ENCODE measurements at places on chromosomes 3 and 15.

GRCh38 chr3:132623646-132624045 lies 26.6 kb downstream of the ACKR4 start:
- no peak for DNase-seq

- no peak for DNase-seq
Measured at GRCh38 chr3:47440131-47440530, 35.6 kb downstream of the SCAP start.

DNA sequence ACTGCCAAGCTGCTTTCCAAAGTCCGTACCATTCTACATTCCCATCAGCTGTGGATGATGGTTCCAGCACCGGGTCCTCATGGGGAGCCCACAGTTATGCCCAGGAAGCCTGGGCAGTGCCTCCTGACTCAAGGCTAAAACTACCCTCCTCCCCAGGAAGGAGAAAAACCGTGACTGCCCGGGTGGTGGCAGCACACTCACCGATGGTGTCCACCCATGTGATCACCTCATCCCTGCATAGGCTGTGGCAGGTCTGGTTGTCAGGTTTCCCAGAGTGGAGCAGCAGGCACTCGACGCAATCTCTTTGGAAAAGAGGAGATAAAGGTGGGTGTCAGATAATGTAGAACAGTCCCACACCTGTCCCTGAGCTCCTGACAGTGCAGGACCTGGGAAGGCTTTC lies 38.6 kb downstream of the UMPS start:
- DNase-seq: no peak

DNA sequence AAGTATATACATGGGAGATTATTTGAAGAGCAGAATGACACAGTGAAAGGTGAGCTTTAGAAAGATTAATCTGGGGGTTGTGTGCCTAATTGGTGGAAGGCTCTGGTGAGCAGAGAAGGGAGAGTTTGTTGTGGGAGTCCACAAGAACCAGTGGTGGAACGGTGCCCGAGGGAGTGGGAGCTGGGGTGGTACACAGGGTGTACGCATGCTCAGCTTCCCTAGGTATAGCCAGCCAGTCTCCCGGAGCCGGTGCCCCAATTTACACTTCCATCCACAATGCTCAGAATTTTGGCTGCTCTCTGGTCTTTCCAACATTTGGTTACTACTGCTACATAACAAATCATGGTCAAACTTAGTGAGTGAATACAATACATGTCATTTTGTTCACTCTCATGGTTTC lies 92.5 kb downstream of the MITF start:
- DNase-seq: no peak

DNA sequence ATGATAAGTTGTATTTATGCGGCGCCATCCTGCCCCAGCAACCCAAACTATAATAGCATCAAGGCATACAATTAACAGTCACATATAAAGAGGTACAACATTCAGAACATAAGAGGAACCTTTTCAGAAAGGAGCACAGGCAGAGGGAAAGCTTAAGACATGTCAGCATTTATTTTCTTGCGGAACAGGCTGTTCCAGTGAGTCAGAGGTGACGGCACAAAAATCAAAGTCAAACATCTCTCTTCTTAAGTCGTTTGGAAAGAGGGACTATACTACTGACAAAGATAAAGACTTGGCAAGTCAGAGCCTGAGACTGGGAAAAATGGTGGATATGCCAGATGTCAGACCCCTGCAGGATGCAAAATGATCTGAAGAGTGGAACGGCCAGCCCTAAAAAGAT lies 128.4 kb downstream of the CTNNB1 start:
- DNase-seq: no peak

DNA sequence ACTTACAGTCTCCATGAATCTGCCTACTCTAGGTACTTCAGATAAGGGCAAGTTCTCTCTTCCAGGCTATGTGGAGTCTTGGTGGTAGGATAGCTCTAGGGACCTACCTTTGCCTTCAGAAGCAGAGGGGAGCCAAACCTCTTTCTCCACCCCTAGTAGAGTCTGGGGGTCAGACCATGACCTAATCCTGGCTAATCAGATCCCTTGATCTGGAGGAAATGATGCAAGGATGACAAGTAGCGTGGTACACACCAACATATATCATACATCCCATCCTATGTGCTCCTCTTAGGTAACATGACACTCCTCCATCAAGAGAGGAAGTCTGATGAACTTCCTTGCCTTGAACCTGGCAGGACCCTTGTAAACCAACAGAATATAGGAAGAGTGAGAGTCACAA lies 15.4 kb upstream of the PLA2G4F start:
- DNase-seq: no peak

DNA sequence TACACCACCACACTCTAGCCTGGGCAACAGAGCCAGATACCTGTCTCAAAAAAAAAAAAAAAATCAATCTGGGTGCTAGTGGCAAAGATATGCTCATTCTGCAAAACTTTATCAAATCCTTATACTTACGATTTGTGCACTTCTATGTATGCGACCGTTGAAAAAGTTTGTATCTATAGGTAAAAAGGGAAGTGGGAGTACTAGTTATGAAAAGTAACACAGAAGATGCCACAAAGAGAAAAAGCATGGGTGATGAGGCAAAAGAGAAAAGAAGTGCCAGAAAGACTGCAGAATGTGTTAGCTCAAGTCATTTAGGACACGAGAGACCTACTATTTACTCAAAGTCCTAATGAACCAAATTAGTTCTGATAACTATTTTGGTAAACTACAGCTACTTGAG lies 407.8 kb downstream of the SHQ1 start:
- no peak for DNase-seq

DNA sequence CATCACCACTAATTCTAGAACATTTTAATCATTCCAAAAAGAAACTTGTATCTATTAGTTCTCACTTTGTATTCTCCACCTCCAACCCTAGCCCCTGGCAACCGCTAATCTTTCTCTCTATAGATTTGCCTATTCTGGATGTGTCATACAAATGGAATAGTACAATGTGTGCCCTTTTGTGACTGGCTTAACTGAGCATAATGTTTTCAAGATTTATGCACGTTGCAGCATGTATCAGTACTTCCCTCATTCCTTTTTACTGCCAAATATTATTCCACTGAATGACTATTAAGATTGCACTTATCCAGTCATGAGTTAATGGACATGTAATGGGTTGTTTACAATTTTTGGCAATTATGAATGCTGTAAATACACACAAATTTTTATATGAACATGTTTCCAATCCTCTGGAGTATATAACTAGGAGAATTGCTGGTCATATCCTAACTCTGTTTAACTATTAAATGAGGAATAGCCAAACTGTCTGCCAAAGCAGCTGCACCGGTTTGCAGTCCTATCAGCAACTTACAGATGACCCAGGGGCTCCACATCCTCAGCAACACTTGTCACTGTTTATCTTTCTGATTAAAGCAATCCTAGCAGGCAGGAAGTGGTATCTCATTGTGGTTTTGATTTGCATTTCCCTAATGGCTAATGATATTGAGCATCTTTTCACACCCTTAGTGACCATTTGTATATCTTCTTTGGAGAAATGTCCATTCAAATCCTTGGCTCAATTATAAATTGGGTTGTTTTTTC lies 42.9 kb downstream of the DCUN1D1 start:
- DNase-seq: peak; percentile 23

- no peak for DNase-seq
Measured at GRCh38 chr15:34855893-34856292, 60.5 kb upstream of the ACTC1 start.

GRCh38 chr15:68620721-68621527 lies 42.1 kb downstream of the CORO2B start:
- DNase-seq: peak; percentile 96

- peak; percentile 12 for DNase-seq
Measured at GRCh38 chr3:98038286-98038685, 3.2 kb upstream of the GABRR3 start.

- DNase-seq: no peak
Measured at GRCh38 chr3:5800965-5801364, 613.5 kb downstream of the EDEM1 start.

DNA sequence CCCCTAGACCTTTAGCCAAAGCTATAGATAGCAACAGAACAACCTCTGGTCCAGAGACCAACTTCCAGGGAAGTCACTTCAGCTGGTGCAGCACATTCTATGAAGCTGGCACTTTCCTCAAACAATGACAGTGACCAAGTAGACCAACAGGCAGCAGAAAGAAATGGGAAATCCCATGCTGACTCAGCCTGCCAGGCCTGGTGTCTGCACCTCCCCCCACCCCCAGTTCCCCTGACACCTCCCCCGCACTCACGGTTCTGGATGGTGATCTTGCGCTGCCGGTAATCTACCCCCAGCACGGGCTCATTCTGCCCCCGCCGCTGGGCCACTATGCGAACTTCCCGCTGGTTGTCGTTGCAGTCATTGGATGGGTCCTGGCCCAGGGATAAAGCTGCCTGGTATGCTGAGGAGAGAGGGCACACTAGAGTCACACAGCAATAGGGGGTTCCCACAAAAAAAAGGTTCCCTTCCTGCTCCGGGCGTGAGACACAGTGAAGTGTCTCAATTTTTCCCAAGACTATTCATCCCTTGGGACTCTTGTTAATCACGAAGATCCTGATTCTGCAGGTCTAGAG lies 17.0 kb downstream of the ILDR1 start:
- no peak for DNase-seq

DNA sequence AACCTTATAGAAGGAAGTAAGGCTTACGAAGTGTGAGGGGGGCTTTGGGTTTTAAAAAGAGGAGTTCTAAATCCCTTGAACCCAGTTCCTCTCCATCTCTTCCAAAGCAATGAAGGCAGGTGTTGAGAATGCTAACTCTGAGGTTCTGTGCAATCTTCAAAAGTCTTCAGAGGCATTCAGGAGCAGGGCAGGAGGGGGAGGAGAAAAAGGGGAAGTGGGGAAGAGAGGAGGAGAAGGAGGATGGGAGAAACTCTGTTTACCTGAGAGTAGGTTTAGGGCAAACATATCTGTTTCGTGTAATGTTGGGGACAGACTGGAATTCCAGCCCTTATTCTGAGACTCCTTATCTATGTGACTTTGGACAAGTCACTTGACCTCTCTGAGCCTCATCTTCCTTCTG lies 36.9 kb downstream of the FAM3D start:
- DNase-seq: no peak

- no peak for DNase-seq
Measured at GRCh38 chr15:64800476-64800875, 25.0 kb downstream of the PIF1 start.

- no peak for DNase-seq
Measured at GRCh38 chr3:160860346-160860745, 104.3 kb downstream of the PPM1L start.

DNA sequence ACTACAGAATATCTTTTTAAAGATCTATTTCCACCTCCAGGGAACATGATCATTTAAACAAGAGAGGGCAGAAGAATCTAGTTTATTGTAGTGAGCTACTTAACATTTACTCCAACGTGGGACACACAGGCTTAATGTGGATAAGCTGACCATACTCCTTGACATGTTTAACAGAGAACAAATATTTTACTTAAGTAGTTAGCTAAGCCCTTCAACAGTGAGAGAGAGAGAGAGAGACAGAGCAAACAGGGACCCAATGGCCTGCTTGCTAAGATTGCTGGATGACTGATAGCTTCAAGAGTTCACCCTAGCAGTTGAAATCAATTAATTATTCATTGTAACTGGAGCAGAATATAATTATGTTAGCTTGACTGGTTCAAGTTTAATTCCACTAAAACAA lies 158.6 kb downstream of the ADAM10 start:
- peak; percentile 9 for DNase-seq

DNA sequence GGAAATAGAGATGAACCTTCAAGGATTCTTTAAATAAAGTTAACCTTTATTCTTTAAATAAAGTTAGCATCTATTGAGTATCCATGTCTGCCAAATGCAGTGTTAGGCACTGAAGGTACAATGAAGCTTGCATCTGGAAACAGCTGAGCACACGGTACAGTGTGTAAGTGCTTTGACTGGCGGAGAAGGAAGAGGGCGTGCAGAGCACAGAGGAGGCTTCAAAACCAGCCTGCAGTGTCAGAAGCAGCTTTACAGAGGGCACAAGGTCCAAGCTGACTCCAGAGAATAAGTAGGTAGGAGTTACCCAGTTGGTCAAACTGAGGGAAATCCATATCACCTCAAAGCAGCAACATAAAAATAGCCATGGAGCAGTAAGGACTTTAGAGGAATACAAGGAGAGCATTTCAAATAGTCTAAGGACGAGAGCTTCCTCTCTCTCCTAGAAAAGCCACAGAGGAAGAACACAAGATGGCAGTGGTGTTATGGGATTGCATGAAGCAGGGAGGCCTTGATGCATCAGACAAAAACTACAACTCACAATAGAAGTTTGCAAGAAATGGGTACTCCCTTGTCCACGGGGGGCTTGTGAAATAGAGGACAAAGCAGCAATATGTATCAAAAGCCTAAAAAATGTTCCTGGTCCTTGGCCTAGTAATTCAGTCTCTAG lies 60.3 kb upstream of the PPP2R3A start:
- DNase-seq: peak; percentile 9

DNA sequence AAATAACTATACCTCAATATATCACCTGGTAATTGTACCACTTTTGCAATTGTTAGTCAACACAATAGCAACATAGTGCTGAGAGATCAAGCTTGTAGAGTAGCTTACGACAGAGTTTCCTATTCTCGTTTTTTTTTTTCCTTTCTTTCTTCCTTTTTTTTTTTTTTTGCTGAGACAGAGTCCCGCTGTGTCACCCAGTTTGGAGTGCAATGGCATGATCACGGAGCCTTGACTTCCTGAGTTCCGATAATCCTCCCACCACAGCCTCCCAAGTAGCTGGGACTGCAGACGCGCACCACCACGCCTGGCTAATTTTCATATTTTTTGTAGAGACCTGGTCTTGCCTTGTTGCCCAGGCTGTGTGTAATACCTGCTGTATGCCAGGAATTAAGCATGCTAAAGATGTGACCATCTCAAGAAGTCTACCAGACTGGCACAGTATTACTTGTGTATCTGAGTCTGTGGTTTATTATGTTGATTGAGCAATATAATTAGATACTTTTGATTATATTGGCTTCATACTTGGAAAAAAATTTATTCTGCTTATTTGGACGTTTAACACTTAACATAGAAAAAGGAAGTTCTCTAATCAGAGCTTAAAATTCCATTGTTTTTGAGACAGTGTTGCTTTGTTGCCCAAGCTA lies 3.0 kb downstream of the SELENOT start:
- no peak for DNase-seq

GRCh38 chr3:128863560-128863959 lies 15.9 kb upstream of the ACAD9 start:
- DNase-seq: no peak

DNA sequence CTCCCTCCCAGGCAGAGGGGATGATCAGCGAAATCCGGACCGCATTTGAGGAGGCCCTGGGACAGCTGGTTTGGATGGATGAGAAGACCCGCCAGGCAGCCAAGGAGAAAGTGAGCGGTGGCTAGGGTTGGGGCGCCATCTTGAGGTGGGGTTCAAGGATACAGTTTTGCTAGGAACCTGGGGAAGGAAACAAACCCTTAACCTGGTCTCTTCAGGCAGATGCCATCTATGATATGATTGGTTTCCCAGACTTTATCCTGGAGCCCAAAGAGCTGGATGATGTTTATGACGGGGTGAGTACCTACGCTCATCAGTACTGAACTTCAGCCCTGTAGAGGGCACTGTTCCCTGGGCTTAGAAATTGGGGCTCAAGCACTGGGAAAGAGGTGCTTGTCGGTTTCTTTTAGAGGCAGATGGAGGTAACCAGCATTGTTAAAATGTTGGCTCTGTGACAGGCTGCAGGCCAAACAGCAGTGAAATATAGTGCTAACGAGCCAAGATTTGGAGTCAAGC lies 9.6 kb upstream of the PSMD2 start:
- peak; percentile 76 for DNase-seq

- no peak for DNase-seq
Measured at GRCh38 chr15:41259546-41260189, 28.6 kb downstream of the CHP1 start.

GRCh38 chr3:123481722-123482457 lies 33.0 kb upstream of the ADCY5 start:
- DNase-seq: no peak

GRCh38 chr3:46737329-46737731 lies 19.7 kb upstream of the PRSS50 start:
- peak; percentile 39 for DNase-seq
